ENCODE measurements at places on chromosomes 4 and X.

DNA sequence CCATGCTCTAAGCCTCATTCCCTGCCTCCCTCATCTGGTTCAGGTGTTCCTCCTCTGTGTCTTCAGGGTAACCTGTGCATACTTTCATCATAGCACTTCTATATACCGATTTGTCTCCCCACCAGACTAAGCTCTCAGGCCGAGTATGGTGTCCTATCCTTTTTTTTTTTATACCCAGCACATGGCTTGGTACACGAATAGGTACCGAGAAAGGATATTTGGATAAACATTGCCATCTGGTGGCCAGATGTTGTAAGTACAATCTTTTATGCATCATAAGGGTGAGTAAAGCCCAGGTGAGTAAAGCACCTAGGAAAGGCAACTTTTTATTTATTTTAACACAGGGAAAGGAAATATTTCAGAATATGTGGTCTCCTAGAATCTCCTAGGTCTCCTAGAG, 68.4 kb downstream of the MID2 start:
- peak; percentile 84 for DNase-seq

- DNase-seq: peak; percentile 4
Measured at GRCh38 chr4:38514465-38515146, 149.4 kb upstream of the KLF3 start.

- no peak for DNase-seq
Measured at GRCh38 chr4:7546809-7547367, 112.2 kb upstream of the PSAPL1 start.

DNA sequence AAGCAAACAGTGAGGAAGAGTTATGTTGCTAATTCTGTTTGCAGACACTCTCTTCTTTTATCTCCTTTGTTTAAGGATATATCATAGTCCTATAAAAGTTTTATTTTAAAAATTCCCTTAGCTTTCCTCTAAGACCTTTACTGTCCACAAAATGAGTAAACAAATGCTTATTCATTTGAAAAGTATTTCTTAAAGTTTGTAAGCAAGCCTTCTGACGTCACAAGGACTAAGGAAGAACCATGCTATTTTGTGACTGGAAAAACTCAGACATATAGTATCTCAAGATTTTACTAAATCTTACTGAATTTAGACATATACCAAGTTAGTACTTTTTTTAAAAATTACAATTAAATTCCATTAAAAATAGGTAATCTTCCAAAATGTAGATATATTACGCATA, 5.2 kb upstream of the RBMXL3 start:
- no peak for DNase-seq

- no peak for DNase-seq
Measured at GRCh38 chr4:2933566-2934076, 29.6 kb downstream of the NOP14 start.

DNA sequence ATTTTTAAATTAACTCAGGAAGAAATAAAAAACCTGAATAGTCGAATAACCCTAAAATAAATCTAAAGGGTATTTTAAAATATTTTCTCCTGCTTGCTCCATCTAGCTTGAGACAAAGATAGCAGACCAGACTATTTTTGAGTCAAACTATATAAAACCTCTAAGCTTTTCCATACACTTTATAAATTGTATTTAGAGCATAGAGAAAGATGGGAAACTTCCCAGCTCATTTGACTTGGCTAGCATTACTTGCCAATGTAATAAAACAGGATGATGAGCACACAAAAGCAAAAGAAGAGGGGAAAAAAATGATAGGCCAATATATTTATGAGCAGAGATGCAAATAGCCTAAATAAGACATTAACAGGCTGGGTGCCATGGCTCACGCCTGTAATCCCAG, 117.1 kb downstream of the ANAPC4 start:
- DNase-seq: no peak

GRCh38 chr4:88953400-88953799, 103.6 kb downstream of the FAM13A start:
- DNase-seq: no peak

- DNase-seq: no peak
Measured at GRCh38 chr4:182585321-182585720, 331.9 kb downstream of the DCTD start.

DNA sequence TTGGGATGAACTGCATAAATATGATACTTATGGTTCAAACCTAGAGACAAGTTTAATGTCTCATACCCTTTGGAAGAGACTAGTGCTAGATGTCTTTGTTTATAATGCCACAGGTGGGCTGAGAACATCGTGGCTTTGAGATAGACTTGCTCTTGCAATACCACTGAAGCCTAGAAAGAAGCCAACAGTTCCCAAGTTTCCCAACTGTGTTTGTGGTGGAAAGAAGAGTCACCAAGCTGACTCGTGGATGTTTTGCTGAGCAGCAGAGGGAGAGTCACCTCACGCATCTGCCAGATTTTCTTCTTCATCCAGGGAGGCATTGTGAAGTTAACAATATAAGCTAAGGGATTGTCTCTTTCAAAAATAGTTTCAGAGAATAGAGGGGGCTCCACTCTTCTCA, 1076.2 kb downstream of the C4orf33 start:
- DNase-seq: no peak

DNA sequence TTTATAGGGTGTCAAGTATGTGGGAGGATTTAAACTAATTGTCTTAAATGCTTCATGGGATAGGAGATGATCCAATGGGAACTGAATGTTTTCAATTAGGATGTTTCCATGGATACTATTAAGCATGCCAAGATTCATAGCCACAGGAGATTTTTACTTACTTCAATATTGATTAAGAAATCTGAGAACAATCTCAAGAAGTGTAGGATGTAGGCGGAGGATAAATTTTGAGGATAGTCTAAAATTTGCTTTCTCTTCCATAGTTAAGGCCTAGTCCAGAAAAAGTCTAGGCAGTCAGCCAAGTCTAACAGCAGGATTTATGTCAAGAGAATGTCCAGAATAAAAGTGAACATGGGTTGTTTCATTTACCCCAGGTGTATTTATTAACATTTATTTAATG, 32.8 kb downstream of the REPS2 start:
- no peak for DNase-seq

GRCh38 chr4:55763996-55764395, 55.6 kb upstream of the EXOC1L start:
- no peak for DNase-seq

DNA sequence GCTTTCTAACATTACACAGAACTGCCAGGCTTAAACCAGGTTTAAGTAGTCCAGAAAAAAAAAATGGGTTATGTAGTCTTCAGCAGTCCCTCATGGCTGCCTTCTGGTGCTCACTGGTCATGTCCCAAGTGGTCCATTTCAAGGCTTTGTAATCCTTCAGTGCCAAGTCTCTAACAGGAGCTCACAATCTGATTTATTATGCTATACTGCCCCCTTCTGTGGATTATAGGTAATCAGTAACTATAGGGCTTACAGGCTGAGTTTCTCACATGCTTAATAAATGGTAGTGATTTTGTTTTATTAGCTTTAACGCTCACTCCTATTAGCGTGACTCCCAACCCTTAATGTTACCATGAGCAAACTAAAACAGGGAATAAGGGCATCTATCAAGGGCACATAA, 92.5 kb upstream of the EDA2R start:
- peak; percentile 53 for DNase-seq

DNA sequence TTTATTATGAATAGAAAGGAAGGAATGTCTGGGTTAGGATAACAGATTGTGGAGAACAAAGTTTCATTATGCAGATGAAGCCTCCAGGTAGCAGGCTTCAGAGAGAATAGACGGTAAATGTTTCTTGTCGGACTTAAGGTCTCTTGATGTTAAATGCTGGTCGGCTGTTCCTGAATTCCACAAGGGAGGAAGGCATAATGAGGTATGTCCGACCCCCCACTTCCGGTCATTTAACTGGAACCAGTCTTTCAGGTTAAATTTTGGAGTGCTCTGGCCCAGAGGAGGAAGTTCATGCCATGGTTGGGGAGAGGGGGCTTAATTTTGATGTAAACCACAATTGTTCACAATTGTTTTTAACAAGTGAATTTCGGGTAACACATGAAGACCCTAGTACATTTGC, 158.1 kb upstream of the VCX3A start:
- no peak for DNase-seq

- no peak for DNase-seq
Measured at GRCh38 chrX:57329008-57329407, 42.5 kb downstream of the FAAH2 start.

GRCh38 chr4:138452826-138453225, 210.7 kb upstream of the SLC7A11 start:
- DNase-seq: no peak

DNA sequence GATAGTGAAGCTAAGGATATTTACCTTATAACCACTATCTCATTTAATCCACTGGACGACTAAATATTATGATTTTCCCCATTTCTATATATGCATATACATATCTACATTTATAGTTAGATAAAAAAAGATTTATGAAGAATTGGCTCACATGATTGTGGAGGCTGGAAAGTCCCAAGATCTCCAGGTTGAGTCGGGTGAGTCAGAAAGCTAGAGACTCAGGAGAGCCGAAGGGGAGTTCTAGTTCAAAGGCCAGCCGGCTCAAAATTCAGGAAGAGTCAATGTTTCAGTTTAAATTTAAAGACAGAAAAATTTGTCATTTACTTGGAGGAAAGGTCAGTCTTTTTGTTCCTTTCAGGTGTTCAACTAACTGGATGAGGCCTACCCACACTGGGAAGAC, 158.2 kb upstream of the CPEB2 start:
- DNase-seq: no peak

- no peak for DNase-seq
Measured at GRCh38 chr4:98626350-98626749, 32.1 kb downstream of the TSPAN5 start.

DNA sequence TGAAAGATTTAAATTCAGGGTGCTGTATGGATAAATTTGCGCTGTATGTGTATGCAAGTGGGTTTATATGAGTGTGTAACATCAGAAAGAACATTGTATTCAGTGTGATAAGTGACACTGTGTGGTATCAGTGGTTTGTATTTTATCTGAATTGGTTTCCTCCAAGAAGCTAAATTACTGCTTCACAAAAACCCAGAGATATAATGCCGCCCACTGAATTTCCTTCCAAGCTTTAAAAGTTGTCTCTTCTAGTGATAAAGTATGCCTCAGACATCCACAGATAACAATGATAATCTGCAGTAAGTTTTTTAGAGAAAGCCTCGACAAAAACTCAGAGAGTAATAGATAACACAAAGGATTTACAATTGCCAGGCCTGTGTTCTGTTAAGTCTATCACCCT, 710.6 kb upstream of the HS3ST1 start:
- DNase-seq: no peak

DNA sequence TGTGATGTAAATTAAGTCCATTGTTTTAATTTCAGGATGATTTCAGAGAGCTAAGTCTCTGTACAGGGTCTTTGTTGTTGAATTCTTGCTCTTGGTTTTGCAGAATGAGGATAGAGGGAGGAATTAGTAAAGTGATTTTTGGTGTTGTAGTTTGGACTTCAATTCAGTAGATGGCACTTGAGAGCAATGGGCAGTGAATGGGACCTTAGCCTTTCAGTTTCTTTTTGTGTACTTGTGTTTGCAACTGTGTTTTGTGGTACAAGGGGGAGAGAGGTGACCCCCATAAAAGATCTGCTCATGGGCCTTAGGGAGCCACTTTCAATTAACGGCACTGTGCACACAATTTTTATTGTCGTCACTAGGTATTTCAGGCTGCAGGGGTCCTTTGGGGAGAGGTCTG, 340.0 kb downstream of the DCAF12L2 start:
- no peak for DNase-seq

- no peak for DNase-seq
Measured at GRCh38 chrX:154333837-154334271, 38.3 kb downstream of the TKTL1 start.

DNA sequence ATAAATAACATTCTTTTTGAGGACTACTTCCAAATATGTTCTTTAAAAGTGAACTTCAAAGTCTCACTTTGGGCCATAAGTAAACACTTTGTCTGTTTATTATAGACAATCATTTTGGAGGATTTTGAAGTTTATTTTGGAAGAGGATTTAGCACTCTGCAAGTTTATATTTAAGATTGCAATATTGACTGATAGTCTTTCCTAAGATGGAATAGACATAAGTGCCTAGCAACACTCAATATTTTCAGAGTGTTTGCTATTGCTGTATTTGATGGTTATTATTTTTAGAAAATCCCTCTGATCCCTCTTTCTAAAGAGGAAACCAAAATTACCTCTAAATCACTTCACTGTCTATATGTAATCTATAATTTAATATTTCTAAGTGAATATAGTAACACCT, 42.8 kb upstream of the MAD2L1 start:
- DNase-seq: no peak

GRCh38 chr4:65139998-65140397, 530.3 kb downstream of the EPHA5 start:
- DNase-seq: no peak

GRCh38 chr4:16496501-16496900, 270.2 kb upstream of the TAPT1 start:
- DNase-seq: no peak

- DNase-seq: no peak
Measured at GRCh38 chrX:49162620-49163019, at the start of gene MAGIX. MAGIX (plus strand) TSS chrX:49162758; CDS start chrX:49162890, 132 bp downstream.

DNA sequence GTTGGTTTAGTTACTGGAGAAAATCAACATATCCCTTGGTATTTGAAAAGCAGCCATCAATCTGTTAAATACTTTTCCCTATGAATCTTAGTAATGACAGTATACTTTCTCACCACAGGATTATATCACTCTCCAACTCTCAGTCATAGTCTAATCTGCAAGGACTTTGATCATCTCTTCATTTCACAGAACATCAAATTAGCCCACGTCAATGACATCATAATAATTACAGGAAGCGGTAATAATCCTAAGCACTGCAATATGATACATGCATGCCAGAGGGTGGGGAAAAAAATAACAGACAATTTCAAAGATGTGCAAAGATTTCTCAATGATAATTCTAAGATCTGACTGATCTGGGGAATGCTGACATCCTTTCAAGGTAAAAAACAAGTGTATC, 404.1 kb downstream of the GPM6A start:
- no peak for DNase-seq

- no peak for DNase-seq
Measured at GRCh38 chr4:137800861-137801260, 268.6 kb upstream of the PCDH18 start.

DNA sequence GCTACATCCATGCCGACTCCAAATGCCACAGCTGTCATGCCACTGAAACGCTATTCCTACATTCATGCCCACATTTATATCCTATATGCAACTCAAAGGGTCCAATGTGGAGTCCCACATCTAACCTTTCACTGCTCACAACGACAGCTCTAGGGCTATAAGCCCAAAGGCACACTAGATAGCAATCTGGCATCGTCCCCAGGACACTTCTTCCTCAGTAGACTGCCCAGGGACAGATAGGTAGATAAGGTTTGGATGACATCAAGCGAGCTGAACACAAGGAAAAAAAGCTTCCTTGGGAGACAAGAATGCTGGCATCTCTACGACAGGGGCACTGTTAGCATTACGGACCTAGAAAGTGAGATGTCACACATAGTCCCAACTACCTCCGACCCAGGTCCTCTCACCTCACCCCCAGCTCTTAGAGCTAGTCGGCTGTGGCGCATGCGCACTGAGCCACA, 685 bp downstream of the RAB9B start:
- no peak for DNase-seq

GRCh38 chr4:147550626-147551246, 66.5 kb upstream of the TMEM184C start:
- no peak for DNase-seq

All from NCI-H1417 (cell line).